Stimulated activated CD8-positive, alpha-beta memory T cell treated with anti-CD3 and anti-CD28 coated beads, Interleukin-15, amount 100 ng/mL, for 1 hour (primary cell): ENCODE measurements at places on chromosomes 13 and 19.
A peak's percentile ranks its signal among the peaks of the same experiment; 100 is the strongest.

DNA sequence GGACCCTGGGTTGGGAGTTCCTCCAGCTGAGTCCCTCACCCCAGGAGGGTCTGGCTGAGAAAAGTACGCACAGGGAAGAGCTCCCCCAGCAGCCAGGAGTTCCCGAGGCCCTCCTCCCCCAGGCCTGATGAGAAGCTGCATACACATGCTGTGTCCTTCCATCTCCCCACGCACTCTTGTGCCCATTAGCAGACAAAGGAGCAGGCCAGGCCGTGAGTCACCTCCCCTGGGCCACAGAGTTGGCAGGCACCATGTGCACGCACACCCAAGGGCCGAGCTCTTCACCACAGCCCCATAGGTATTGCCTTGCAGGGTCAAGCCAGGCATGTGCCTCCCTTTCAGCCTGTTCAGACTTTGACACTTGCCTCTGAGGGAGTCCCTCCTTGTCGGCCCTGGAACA, 17.5 kb downstream of the MAU2 start:
- DNase-seq, result no peak

GRCh38 chr13:84645196-84646012, 763.1 kb upstream of the SLITRK1 start:
- no peak for DNase-seq

DNA sequence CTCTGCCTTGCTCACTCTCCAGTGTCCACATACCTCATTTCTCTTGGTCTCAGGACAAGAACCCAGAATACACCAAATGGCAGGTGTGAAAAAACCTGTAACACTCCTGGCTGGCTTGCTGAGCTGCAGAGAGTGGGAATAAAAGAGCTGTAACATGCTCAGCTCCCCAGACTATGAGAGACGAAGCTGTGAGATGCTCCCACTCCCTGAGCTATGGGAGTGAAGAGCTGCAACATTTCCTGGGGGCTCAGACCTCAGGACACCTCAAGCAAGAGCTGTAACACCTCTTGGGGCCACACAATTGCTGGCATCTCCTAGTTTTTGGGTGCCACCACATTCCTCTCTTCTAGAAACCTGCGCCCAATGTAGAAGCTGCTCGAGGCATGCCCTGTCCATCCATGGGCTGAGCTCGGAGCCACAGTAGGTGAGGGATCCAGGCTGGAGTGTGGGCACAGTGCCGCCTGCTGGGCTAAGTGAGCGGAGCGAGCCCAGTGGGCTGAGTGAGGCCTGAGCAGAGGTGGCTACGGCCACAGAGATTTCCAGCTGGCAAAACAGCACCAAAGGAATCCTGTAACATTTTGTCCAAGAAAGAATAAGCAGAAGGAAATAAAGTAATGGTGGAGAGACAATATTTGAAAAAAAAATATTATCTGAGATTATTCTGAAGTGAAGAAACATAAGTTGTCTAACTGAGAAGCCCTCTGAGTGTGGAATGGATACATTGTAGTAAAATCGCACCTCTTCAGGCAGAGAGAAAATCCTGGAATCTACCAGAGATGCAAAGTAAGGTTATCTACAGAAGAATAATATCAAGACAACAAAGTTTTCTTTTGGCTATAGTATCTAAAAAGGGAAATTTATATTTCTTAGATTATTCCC, 186.2 kb upstream of the PCDH9 start:
- DNase-seq, result no peak

DNA sequence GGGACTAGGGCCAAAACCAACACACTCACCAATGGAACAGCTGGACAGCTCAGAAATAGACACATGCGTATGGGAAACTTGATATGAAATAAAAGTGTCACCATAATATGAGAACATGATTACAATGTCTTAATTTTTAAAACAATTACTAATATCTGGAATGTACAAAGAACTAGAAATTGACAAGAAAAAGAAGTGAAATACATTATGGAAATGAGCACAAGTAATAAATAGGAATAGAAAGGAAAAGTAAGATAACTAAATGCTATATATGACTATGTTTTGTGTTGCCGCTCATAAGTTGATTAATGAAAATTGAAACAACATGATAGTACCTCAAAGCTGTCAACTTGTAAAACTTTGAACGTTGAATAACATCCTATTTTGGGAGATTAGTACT, 801.1 kb downstream of the SLITRK5 start:
- no peak for DNase-seq

GRCh38 chr13:19597523-19597922, 35.9 kb upstream of the MPHOSPH8 start:
- DNase-seq, result no peak

DNA sequence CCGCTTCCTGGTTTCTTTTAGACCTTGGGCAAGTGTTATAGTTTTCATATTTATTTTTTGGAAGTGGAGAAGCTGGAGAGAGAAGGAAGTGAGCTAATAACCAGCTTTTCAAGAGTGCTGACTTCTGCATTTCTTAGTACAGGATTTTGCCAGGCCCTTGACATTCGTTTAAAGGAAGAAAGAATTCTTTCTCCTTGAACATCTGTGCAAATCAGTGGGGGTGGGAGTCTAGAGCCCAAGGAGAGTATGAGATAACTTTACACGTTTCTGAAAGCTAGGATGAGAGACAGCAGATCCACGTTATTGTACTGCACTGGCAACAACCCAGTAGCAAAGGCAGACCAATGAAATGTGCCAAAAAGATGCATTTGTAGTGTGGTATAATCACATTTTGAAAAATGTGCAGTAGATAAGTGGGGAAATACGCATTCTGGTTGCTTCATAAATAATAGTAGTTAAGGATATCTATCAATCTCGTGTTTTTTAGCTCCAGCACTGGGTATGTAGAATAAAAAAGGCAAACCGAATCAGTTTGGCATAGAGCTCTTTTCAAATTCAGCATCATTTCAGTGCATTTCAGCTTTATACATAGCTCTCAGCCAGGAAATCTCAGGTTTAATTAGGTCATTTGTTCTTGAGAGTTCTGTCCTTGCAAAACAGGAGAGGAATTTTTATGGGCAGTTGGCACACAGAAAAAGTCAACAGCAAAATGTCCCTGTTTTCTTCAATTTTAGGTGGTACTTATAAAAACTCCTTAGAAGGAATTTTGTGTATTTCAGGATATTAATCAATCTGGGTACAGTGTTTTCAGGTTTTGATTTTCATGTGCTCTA, 4.3 kb downstream of the RNF113B start:
- no peak for DNase-seq

DNA sequence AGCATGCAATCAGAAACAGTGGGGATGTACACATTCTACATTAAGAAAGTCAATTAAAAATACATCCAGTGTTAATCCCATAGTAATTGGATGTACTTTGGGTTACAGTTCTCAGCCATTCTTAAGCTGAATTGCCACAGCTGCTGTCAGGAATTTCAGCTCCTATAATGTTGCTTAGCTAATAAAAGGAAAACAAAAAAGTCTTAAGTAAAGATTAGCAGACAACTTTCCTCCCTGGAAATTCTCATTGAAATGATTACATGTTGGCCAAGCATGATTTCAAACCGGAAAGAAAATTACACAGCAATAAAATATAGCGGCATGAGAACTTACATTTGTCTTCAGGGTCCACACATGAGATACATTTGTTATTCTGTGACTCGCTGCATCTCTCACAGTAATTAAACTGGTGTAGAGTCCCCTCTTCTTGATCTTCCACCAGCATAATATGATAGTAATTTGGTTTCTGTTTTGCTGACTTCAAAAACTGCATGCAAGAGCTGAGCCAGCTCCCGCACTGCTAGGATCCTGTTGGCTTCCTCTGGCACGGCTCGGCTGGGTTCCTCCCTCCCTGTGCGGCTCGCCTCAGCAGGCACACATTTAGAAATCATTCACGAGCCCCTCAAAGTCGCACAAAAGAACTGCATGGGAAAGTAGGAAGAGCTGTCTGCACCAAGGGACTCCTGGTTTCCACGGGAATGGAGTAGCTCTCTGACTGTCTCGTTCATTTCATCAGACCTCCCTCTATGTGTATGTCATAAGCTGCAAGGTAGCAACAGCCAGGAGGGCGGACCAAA, at the start of gene HTR2A:
TSS of gene HTR2A (minus strand) at position 713 of the 797 bp plus-strand sequence. CDS start 1,147 bp downstream, outside the sequence.
- no peak for DNase-seq

DNA sequence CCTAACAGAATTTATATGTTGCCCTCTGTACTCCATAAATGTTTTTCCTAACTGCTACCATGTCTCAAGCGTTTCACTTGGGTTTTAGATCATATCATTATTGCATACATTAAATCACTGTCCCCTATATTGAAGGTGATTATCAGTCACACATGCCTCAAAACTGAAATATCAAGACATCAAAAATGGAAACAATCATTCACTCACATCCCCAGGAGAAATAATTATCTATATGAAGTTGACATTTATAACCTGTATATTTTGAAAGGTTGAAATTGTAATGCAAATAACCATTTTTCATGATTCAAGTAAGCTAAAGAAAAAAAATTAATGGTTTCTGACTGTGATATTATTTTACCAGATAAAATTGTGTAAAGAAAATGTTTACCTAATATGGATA, 1695.0 kb downstream of the SLITRK1 start:
- DNase-seq, result no peak

GRCh38 chr19:7560255-7560654, 24.7 kb downstream of the PNPLA6 start:
- DNase-seq, result no peak

DNA sequence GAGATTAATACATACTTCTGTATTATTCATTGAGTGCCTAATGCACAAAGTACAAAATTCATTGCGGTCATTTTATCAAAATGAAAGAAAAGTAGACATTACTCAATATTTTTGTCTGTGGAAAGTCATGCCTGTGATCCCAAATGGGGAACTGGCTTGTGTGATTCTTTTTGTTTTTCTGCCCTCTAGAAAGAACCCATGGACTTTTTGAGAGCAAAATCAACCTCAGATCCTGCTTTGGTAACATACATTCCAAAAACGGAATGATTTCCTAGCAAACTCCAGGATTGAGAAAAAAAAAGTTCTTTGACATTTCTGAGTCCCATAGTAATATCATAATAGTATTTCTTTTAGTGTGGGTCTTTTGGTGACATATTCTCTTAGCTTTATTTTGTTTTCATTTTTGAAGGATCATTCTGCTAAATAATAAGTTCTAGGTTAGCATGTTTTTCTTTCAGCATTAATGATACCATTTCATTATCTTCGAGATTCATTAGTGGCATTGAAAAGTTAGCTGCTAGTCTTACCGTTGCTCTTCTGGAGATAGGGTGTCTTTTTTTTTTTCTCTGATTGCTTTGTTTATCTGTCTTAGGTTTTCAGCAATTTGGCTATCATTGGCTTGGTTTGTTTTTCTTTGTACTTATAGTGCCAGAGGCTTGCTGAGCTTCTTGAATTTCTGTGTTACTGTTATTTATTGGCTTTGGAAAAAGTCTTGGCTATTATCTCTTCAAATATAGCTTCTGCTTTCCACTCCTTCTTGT, 102.4 kb upstream of the CSNK1A1L start:
- no peak for DNase-seq

GRCh38 chr13:41995946-41996345, 35.0 kb upstream of the VWA8 start:
- DNase-seq, result no peak

DNA sequence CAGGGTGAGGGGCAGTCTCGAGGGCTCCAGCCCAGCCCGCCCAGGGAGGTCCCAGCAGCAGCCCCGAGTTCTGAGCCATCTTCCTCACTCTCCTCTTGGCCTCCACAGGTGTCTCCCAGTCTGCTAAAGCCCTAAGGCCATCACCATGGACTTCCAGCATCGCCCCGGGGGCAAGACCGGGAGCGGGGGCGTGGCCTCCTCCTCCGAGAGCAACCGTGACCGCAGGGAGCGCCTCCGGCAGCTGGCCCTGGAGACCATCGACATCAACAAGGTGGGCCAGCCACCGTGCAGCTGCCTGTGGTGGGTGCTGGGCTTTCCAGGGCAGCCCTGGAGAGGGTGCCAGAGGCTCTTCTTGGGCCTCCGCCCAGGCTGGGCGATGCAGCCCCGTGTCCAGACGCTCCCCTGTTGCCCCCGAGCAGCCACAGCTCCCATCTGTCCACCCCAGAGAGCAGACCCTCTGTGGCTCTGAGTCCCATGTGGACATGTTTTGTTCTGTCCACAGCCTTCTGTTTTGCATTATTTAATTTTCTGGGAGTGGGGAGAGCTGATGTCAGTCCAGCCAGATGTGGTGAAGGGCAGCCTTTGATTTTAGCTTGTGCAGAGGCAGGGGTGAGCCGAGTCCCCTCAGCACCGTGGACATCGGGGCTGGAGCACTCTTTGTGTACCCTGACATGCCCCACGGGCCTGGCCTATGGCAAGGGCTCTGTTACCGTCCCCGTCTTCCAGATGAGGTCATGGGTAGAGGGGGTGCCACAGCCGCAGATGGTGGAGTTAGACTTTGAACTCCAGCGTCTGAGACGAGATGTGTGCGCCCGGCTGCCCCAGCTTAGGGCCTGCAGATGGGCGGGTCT, 5.6 kb upstream of the AMH start:
- DNase-seq, result no peak

DNA sequence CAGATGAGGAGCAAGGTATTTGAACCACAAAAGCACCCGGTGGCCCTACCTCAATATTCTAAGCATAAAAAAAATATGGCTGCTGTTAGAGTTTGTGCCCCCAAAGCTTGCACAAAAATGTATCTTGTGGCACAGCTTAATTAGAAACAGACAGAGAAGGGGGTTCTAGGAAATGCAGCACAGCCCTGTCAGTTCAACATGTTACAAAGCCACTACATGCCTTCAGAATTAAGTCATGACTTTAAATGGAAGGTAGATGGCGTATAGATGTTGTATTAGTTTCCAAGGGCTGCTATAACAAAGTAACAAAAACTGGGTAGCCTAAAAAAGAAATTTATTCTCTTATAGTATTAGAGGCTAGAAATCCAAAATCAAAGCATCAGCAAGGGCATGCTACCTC, 703.8 kb downstream of the DIAPH3 start:
- DNase-seq, result no peak

GRCh38 chr19:57280962-57281400, 696 bp downstream of the ZNF460 start:
- peak; percentile 0 for DNase-seq

GRCh38 chr13:113369881-113370280, 6.0 kb upstream of the GRTP1 start:
- no peak for DNase-seq

GRCh38 chr19:13899393-13899792, 6.5 kb downstream of the BRME1 start:
- DNase-seq, result no peak

GRCh38 chr19:32450217-32450616, 44.6 kb downstream of the DPY19L3 start:
- DNase-seq, result no peak

DNA sequence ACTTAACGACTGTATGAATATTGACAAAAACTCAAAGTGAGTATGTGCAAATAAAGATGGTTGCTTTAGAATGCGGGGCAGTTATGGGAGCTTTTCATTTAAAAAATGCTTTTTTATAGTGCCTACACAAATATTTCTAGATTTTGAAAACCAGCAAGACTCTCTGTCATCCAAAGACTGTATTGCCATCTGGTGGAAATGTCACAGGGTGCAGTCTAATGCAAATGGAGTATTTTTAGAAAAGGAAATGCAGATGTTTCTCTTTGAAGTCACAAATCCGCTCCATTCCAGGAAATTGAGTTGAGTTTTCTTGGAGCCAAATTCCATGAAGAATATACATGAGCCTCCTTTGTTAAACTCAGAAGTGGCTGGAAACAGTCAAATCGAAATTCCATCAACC, 2.3 kb upstream of the C1QTNF9B start:
- DNase-seq, result no peak
